ENCODE measurements at places on chromosomes 1 and 21.
A peak's percentile ranks its signal among the peaks of the same experiment; 100 is the strongest.

DNA sequence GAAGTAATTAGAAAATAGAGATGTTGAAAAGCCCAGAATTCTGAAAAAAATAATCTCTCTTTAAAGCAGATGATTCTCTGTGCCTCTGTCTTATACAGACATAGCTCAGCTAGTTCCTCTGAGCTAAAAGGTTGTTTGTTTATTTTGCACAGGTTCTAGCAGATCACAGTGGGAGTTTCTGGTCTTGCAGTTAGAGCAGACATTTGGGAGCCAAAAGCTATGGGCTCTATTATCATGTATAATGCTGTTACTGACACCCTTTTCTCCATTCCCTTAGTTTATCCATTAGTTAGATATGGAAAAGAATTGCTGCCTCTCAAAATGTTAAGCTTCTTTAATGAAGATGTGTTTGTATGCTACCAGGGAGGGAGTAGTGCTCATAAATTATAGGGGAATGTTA lies 20.5 kb upstream of the CD55 start:
- no peak for DNase-seq

- DNase-seq, result no peak
These were observed 24.7 kb downstream of the VPS45 start for GRCh38 chr1:150092180-150092791.

- no peak for DNase-seq
These were observed 2.0 kb downstream of the AGRN start for GRCh38 chr1:1021920-1022259.

- DNase-seq, result no peak
These were observed 197.4 kb downstream of the FGGY start for GRCh38 chr1:59494145-59494833.

DNA sequence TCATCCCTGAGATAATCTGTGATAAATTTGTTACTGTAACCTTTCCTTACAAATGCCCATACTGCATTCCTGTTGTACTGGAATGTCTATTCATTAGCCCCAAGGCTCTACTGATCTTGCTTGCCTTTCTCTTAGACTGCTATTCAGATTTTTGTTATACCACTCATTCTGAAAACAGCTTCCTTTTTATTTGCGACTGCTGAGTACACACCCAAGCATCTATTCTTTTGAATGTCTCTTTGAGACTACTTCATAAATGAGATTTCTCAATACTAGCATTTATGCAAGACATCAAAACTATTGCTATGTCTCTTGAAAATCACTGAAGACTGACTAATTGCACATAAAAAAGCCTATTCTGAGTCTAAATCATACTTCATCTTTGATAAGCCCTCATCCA lies 38.6 kb downstream of the DENND1B start:
- DNase-seq, result no peak

- no peak for DNase-seq
These were observed 5.2 kb downstream of the NCF2 start for GRCh38 chr1:183585038-183585437.

GRCh38 chr1:160859166-160859565 lies 3.5 kb downstream of the CD244 start:
- DNase-seq, result no peak

DNA sequence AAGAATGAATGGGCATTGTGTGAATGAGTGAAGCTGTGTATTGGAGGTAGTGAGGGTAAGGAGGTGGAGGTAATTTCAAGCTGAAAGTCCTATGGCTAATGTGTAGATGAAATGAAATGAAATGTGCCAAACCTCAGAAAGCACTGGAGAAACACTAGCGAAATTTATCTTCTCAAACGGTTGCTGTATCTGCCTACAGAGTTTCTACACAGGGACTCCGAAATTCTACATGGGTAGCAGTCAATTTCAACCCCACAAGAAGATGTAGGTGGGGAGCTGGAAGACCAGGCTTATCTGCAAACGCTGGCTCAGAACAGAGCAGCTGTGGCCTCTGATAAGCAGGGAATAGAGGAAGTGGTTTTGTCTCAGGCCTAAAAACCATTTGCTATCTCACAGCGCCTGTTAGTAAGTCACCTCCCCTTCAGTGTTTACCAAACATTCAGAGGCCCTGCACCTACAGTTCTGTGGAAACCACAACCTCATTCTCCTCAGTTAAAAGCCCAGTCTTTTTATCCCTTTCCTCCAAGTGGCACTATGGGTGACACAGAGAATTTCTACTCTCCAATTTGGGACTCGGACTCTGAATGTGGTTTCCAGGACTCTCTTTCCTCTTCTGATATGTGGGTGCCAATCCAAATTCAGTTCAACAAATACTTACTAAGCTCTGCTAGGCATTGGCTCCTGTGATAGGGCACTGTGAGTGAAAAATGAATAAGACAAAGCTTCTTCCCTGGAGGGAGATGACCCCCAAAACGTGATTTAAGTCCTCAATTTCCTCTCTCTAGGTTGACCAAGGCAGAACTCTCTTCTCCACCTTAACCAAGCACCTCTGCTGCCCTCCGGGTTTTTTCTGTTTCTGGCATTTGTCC lies 17.2 kb upstream of the SLAMF6 start:
- peak; percentile 16 for DNase-seq

DNA sequence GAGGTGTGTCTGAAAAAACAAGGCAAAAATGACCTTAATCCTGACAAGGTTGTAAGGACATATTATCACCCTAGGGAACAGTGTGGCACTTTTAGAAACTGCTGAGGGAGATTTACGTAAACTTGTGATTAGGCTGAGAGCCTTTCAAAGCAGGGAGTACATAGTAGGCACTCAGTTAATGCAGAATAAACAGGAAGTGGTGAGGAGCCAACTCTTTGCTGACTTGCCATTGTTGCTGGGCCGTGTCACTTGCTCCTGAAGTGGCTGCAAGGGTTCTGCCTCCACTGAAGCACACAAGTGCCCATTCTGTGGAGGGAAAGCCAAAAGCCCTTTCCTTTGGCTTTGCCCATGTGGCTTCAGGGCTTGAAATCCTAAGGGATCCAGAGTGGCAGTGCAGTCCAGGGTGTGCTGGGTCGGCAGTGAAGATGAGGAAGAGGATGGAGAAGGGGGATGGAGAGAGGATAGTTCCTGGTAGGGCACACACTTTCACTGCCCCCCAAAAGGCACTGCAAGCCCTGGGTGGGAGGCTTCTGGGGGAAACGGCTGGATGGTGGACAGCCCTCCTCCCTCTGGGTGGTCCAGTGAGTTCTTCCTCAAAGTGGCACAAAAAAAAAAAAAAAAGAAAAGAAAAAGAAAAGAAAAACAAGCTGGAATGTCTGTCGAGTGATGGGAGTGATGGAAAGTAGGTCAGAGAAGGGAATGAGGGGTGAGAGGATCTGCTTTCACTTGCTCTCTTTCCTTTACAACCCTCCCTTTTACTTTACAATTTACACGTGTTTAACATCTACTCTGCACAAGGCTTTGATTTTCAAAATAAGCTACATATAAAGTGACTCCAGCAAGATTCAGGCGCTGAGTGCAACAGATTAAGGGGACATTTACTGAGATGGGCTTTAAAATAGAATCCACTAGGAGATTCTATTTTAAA lies 13.7 kb upstream of the RHEX start:
- no peak for DNase-seq

DNA sequence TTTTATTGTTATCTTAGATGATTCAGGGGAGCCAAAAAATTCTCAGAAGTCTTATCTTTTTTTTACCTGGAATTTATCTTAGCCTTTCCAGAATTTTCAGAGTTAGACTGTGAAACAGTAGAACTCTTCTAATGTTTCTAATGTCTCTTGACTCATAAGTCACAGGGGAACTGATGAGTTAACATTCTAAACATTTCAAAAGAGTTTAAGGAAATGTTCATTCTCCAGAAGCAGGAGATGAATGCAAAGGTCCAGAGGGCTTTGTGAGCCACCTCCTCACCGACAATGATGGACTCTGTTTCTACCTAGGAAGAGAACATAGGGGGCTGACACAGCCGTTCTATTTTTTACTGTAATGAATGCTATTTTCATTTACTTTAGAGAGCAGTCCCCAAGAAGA lies 157.5 kb downstream of the BRINP2 start:
- no peak for DNase-seq

GRCh38 chr1:43945674-43946235 lies 995 bp upstream of the IPO13 start:
- no peak for DNase-seq

GRCh38 chr1:206002160-206002559 lies 1.0 kb downstream of the RAB7B start:
- DNase-seq, result no peak

DNA sequence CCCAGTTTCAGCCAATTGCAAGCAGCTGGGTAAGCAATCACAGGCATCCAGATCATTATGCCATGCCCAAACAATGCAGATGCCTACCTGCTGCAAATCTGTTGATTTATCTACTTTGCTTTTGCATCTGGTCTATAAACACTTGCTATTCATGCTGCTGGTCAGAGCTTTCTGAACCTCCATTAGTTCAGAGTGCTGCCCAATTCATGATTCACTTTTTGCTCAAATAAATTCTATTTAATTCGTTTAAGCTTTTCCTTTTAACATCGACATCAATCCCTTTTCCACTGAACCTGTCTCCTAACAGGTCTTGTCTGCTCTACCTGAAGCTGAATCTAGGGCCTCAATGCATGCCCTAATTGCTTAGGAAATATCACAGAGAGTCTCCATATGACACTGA lies 99.4 kb upstream of the C1orf87 start:
- no peak for DNase-seq

- no peak for DNase-seq
These were observed 125.3 kb downstream of the DNM3 start for GRCh38 chr1:171966426-171967220.

- no peak for DNase-seq
These were observed 53.9 kb downstream of the FH start for GRCh38 chr1:241465673-241466072.

DNA sequence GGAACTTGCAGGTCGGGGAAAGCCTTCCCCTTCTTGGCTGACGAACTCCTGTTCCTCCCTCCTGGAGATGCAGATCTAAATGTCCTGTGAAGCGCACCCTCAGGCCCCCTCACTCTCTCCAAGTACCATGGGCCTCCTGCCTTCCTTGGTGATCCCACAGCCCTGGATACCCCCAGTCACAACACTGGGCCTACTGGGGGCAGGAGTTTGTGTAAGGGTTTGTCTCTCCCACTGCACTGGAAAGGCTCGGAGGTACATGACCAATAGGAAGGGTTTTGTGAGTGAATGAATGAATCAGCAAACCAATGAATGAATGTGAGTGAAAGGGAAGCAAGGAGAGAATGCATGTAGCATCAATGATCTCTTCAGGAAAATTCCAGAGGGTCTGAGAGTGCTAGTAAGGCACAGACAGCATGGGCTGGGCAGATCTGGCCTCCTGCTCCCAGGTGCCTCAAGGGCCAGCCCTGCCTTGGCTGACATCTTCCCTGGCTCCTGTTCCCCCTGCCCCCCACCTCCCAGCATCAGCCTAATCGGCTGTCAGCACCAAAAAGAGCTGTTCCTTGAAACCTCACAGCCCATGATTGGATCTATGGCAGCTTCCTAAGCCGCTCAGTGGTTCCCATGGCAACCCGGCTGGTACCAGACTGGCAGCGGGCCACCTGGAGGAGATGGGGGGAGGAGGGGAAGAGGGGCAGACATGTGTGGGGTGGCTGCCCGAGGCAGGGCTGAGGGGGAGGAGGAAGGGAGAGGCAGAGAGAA lies 95.8 kb downstream of the VWA5B1 start:
- DNase-seq, result no peak

- no peak for DNase-seq
These were observed 151.3 kb upstream of the PTGFR start for GRCh38 chr1:78339490-78339889.

- no peak for DNase-seq
These were observed 195.2 kb downstream of the FCRL5 start for GRCh38 chr1:157357111-157357510.

DNA sequence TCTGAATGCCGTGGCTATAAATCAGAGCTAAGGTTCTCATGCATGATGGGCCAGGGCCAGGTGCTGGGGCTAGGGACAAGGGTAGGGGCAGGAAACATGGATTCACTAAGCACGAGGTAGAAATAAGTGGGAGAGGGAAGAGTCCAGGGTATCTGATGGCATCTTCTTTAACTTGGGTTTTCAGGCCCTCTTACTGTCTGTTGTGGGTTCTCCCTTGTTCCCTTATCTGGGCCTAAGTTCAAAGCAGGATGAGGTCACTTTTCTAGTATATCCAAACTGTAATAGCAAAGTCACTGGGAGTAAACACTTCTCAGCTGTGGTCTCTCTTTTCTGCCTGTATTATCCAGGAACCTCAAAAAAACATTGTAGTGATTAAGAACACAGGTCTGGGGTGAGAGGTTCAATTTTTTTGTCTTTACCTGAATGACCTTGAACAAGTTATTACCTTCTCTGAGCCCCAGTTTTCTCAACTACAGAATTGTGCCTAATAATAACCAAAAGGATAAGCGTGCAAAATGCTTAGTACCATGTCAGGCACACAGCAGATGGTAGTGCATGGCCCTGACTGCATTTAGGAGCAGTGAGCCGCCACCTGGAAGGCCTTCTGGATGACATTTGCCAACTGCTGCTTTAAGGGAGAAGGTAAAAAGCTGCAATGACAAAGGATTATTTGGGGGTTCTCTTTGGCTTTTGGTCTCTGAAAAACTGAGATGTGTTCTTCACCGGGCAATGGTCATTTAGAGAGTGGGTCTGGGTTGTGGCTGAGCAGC lies 53.6 kb upstream of the A3GALT2 start:
- DNase-seq, result no peak

DNA sequence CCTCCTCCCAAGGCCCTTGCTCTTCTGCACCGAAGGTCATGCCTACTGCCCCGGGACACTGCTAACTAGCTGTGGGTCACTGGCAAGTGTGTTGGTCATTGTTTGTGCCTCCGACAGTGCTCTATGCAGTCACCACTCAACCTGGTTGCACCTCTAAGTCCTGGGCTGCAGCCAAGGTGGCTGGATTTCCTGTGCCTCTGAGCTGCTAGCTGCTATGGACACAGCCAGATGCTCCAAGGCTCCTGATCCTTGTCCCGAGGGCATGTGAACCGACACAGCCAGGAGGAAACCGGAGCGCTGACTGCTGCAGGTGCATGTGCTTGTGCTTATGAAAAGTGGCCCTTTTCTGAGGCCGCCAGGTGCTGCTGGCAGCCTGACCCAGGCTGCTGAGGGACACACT lies 14.7 kb upstream of the SPOCD1 start:
- DNase-seq, result no peak

Data from activated T-helper 1 cell treated with anti-CD3 and anti-CD28 coated beads, Interleukin-2, amount 50 U/mL, for 16 hours (primary cell).